ENCODE measurements at places on chromosomes 5 and 9. TPM values are rescaled to one million over a fixed set of nuclear protein-coding genes. Genes with fewer than 3 reads are reported as not detected.

CEL gene
- total RNA-seq: 0.32 TPM

CYLC2 gene
- not detected for total RNA-seq

CORO2A gene
- 9.1 TPM for total RNA-seq

FABP6 gene
- total RNA-seq: not detected

ANKRD55 gene
- total RNA-seq: 23.8 TPM

SLC6A19 gene
- total RNA-seq: not detected

C9orf153 gene
- total RNA-seq: 0.93 TPM

TMEM167A gene
- 39.5 TPM for total RNA-seq

SEMA4D gene
- total RNA-seq: 460 TPM

ZNF474 gene
- total RNA-seq: 0.24 TPM

Measured in naive thymus-derived CD4-positive, alpha-beta T cell (primary cell).